Mesothelial cell of epicardium (in vitro differentiated cells): ENCODE measurements at places on chromosomes 1 and 21.

DNA sequence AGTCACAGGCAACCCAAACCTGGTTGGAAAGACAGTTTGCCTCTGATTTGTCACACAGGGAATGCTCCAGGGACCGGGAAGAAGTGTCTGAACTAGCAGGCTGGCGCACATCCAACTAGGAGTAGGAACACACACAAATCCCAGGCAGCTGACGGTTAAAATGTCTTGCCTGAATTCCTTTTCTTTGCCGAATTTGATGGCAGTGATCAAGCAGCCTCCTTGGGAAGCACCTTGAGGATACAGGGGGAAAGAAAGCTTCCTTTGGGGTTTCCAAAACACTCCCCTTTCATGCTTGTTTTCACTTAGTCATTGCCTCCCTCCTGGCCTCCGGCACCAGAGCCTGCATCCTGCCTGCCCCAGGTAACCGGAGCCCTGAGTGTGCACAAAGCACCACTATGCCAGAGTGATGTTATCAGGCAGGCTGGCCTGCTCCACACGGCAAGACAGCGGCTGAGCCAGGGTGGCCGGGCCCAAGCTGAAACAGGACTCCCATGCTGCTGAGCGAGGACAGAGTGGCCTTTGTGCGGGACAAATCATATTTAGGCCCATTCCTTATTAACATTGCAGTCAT is 193.8 kb downstream of the LMX1A start:
- DNase-seq, result peak; percentile 51

DNA sequence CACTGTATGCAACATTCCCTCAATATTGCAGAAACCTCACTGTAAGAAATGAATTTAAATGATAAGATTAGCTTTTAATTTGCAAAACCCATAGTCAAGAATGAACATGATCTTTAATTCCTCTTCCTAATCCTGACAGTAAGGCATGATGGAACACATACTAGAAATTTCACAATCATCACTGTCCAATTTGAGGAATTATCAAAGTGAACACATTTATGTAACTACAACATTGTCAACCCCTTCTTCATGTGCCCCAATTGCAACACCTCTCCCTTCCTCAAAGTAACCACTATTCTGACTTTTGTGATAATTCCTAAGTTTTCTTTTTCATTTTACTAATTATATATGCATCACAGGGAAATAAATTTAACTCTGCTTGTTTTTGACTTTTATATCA is 103.1 kb downstream of the LHX8 start:
- DNase-seq, result no peak

DNA sequence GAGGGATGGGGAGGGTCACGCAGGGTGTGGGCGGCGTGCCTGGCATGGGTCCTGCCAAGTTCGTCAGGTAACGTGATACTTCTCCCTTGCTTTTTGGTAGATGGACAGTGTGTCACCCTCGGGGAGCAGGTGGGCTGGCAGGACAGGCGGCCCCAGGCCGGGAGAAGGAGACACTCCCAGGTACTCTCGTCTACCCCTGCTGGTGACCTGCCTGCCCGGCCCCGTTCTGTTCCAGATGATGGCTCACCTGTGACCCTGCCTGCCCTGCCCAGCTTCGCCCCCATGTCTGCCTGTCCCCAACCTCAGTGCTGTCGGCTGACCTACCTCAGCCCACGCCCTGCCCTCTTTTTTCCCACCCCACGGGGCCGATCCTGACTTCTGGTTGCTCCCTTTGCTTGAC is 144.7 kb downstream of the PCBP3 start:
- no peak for DNase-seq

DNA sequence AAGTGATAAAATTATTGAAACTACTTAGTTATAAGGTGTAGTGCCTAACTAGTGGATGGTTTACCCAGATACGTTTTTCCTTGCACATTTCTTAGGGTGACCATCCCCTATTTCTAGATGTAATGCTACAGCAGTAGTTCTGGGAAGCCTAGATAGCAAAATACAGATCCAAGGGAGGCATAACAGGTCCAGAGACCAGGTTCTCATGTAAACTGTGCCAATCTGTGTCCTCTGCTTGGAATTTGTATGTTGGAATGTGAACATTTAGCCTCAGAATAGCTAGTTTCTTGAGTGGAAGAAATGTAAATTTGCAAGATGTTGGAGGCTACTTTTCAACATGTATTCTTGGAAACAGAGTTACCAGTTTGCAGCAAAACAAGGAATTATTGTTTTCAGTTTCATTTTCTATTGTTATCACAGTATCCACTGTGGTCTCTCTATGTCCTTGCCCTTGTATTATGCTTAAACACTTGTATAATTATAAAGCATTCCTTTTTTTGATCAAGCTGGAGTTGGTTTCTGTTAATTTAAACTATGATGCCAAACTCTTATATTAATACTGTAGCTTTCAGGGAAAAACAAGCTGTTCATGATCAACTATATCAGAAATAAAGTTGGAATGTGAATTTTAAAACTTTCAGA is 102.0 kb upstream of the BRINP3 start:
- DNase-seq, result no peak

GRCh38 chr1:1869469-1869868 is 21.4 kb downstream of the GNB1 start:
- DNase-seq, result no peak

DNA sequence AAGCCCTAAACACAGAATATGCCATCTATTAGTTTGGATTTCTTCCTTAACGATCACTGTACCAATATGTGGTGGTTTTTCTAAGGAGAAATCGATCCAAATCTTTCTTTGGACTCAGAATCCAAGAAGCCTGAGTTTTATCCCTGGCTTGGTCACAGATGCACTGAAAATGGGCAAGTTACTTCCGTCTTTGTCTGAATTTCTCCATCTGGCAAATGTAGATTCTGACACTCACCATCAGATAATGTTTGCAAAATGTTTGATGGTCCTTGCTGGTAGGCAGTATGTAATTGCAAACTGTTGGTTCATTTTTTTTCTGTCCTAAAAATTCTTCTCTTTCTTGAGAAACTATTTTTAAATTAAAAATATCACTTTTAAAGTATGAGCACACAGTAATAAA is 115.0 kb downstream of the TSEN15 start:
- no peak for DNase-seq

DNA sequence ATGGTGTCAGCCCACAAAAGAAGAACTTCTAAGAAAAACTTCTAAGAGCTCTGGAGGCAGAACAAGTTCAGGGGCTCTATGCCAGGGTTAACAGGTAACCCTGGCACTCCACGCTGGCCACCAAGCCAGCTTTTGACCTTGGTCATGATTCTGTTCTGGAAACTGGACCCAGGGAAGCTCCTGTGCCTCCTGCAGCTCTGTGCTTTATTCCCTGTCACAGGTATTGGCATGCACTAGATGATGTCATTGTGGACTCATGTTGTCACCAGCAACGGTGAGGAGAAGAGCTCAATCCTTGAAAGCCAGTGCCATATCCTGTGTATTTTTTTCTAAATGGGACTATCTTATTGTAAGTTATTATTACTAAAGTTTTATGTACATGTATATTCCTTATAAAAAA is 56.7 kb upstream of the GCLM start:
- no peak for DNase-seq

DNA sequence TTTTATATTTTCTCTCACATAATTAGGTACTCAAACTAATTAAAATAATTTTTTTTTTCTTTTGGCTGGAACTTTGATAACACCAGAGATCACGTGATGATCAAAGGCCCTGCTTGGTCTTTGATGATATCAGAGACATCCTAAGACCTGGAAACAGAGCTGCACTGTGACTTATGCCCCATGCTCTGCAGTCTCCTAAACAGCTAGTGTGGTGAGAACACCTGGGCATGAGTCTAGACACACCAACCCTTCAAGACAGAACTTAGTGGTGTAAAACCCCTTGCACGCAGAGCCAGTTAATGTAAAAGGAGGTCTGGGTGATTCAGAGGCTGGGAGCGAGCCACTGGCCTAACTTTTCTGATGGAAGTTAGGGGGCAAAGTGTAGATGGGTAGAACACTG is 70.3 kb downstream of the OMA1 start:
- DNase-seq, result no peak

DNA sequence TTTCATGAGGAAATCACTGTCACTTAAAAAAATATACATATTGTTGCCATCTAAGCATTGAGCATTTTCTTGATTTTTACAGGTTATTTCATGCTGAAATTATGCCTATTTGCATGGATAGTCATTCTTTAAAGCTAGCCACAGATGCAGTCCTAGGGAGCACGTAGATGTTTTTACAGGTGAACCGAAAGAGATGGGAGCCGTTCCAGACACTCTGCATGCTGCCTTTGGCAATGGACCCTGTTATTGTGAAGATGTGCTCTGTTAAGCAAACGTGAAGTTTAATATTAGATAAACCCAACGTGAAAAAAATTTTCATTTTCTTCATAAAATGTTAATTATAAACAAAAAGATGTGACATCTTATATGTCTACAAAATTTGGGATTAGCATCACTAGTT is 7.1 kb downstream of the PROX1 start:
- DNase-seq, result no peak

- no peak for DNase-seq
Measured at GRCh38 chr1:19720174-19720573, 55.5 kb downstream of the HTR6 start.

GRCh38 chr1:79791488-79792218 is 785.1 kb upstream of the ADGRL4 start:
- no peak for DNase-seq

GRCh38 chr1:179883745-179884138 is 1.7 kb downstream of the TOR1AIP1 start:
- DNase-seq, result no peak

- no peak for DNase-seq
Measured at GRCh38 chr1:16279186-16279585, 42.2 kb upstream of the CPLANE2 start.

GRCh38 chr1:217392441-217392840 is 238.4 kb downstream of the GPATCH2 start:
- no peak for DNase-seq

GRCh38 chr1:11522400-11523235 is 43.7 kb downstream of the DISP3 start:
- peak; percentile 10 for DNase-seq

- no peak for DNase-seq
Measured at GRCh38 chr1:2855206-2856065, 53.9 kb upstream of the TTC34 start.

DNA sequence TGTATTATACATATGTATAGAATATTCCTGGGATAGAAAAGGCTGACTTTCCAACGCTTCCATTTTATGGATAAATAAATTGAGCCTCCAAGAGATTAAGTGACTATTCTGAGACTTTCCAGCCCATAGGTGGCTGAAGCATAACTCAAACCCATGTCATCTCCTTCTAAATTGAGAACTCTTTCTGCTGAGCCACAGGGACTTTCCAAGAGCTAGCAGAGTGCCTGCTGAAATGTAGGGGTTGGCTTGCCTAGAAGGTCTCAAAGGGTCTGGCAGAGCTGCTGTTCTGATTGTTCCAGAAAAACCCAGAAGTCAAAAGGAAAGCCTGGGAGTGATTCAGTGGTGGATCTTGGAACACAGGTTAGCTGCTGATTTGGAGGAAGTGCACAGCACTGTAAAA is 146.4 kb upstream of the BEND5 start:
- DNase-seq, result no peak
